ENCODE measurements at places on chromosomes 6 and 20.

DNA sequence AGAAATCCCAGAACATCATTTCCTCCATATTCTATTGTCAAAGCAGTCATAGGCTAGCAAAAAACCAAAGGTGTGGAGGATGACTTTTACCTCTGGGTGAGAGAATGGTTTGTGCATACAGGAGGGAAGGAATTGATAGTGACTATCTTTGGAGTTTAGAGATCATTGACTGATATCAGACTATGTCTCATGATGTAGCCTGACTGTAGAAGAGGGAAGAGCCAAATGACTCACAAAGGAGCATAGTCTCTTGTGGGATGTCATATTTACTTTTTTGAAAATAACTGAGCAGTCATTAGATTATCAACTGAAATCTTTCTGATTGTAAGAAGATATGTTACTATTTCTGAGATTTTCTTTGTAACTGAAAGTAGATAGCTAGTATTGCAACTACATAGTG is 158.5 kb downstream of the FLRT3 start:
- no peak for DNase-seq

DNA sequence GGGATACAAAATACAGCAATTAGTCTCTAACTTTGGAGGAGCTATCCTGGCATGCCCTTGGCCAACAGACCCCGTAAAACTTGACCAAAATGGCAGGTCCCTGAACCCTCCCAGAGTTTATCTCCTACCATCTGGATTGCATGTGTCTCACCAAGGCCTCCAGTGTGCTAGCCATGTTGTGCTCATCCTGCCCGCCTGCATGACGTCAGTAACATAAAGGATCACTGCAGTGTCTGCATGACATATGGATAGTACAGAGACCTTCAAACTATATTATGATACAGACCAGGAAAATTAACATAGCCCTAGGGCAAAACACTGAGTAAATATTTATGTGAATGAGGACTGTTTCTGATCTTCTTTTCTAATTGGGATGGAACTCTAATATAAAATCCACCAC is 25.3 kb downstream of the CPXM1 start:
- DNase-seq: no peak

- no peak for DNase-seq
Measured at GRCh38 chr20:12306107-12306506, 388.4 kb downstream of the BTBD3 start.

GRCh38 chr20:49701916-49702315 is 11.8 kb downstream of the B4GALT5 start:
- no peak for DNase-seq

DNA sequence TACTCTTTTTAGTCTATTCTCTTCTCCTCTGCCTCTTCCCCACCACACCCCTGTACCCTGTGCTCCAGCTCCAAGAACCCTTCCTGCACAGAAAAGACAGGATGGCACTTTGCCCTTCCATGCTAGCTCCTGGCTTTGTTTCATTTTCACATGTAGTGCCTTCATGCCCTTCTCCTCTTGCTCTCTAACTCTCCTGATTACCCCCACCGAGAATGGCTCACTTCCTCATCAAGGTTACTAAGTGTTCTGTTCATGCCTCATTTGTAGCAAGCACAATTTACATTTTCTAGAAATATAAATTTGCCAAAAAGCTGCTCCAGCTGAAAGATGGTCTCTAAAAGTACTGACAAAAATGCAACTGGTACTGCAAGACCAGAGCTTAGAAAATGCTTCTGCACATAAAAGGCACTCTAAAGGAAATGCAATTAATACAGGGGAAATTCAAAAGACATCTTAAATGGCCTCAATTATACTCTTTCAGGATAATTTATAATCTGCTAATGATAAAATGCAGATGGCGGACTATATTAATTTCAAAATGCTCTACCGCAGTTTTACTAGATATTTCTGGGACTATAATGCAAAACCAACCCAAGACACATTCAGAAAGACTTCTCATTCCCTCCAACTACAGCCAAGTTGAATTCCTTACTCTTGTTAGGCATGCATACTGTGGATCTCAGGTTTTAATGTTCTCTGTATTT is 570.2 kb downstream of the PRKN start:
- no peak for DNase-seq

- no peak for DNase-seq
Measured at GRCh38 chr6:56962441-56962840, 7.5 kb downstream of the BEND6 start.

- DNase-seq: no peak
Measured at GRCh38 chr6:170178561-170179477, 112.1 kb downstream of the DLL1 start.

- no peak for DNase-seq
Measured at GRCh38 chr6:146189131-146189530, 160.3 kb downstream of the GRM1 start.

DNA sequence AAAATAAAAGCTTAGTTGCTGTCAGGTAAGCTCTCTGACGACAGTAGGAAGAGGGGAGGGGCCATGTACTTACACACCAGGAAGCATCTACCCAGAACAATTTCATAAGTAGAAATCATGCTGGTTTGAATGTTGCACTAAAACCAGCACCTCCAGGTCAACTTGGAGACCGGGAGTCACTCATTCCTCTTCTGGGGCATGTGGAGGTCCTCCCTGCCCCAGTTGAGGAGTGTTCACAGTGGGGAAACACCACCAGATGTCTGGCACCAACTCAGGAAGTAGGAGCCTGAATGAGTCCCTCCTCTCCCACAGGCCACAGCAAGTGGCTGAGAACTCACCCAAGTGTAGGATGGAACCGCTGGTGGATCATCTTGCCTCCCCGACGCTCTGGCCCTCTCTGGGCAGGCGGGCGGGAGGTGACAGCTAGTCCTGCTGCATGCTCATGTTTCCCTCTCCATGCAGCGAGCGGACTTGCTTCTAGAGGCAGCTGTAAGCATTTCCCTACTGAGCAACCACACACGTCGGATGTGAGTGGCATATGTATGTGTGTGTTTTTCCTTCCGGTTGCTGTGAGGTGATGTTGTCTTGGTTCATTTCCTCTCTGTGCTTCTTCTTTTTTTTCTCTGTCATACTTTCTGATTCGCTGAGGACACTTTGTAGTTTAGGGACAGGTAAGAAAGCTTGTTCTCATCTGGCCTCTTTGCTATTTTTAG is 149.5 kb upstream of the NEDD9 start:
- DNase-seq: peak; percentile 36

GRCh38 chr20:31695849-31696804 is 26.5 kb downstream of the BCL2L1 start:
- DNase-seq: no peak

- no peak for DNase-seq
Measured at GRCh38 chr20:11544029-11544678, 373.5 kb upstream of the BTBD3 start.

DNA sequence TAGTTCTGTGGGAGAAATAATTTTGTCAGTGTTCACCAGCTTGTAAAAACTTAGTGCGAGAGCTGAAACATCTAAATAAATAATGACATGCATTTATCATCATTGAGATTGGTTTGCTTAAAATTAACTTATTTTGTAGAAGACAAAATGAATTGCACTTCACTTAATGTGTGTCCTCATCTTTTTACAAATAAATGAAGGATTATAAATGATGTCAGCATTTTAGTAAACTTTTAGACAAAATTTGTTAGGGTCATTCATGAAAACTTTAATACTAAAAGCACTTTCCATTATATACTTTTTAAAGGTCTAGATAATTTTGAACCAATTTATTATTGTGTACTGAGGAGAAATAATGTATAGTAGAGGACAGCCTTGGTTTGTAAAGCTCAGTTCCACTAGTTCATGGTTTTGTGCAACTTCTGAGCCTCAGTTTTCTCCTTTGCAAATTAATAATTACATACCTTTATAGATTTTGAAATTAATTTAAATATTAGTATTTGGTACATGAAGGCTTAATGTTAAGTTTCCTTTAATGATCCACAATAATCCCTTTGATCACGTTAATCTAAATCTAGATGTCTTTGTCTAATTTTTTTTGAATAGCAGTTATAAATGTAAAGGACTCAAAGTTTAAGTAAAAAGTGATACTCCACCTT is 9.2 kb downstream of the LOC128125822 start:
- no peak for DNase-seq

DNA sequence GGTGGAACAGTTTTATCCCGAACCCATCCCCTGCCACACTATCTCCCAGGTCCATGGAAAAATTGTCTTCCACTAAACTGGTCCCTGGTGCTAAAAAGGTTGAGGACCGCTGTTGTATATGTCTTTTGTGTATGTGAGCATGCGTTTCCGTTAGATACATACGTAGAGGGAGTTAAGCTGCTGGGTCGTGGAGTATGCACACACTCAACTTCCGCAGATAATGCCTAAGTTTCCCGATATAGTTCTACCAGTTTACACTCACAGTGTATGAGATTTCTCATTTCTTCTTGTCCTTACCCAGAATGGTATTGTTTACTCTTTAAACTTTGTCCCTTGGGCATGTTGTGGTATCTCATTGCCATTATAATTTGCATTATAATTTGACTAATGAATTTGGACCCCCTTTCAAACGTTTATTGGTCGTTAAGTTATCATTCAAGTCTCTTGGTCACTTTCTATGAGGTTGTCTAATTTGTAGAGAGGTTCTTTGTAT is 50.5 kb upstream of the SCAF8 start:
- DNase-seq: no peak

- no peak for DNase-seq
Measured at GRCh38 chr6:148225871-148226270, 116.8 kb upstream of the SASH1 start.

GRCh38 chr6:28254121-28254519 is 2.1 kb upstream of the ZKSCAN4 start:
- DNase-seq: no peak

- DNase-seq: no peak
Measured at GRCh38 chr6:111672761-111673450, 67.2 kb upstream of the TRAF3IP2 start.

GRCh38 chr6:30810813-30811339 is 66.5 kb upstream of the IER3 start:
- DNase-seq: no peak

- no peak for DNase-seq
Measured at GRCh38 chr20:38402816-38403215, 32.3 kb downstream of the SNHG17 start.

- no peak for DNase-seq
Measured at GRCh38 chr6:5045416-5045815, 39.7 kb upstream of the PPP1R3G start.

DNA sequence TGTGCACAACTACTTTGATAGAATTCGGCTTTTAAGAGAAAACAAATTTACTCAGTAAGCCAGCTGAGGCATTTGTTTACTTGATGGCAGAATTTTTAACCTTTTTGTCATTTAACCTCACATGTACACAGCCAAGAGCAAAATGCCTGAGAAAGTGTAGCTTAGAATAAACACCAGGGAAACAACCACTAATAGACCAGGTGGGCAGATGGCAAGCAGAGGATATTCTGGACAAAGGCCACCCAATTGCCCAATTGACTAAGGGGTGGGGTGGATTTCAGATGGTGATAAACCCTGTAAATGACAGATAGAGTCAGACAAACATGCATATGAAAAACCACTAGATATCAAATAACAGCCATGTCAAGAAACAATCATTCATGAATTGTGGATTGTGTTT is 190.7 kb upstream of the FBXL4 start:
- DNase-seq: no peak

GRCh38 chr6:79494841-79495240 is 42.4 kb downstream of the LCA5 start:
- DNase-seq: no peak

DNA sequence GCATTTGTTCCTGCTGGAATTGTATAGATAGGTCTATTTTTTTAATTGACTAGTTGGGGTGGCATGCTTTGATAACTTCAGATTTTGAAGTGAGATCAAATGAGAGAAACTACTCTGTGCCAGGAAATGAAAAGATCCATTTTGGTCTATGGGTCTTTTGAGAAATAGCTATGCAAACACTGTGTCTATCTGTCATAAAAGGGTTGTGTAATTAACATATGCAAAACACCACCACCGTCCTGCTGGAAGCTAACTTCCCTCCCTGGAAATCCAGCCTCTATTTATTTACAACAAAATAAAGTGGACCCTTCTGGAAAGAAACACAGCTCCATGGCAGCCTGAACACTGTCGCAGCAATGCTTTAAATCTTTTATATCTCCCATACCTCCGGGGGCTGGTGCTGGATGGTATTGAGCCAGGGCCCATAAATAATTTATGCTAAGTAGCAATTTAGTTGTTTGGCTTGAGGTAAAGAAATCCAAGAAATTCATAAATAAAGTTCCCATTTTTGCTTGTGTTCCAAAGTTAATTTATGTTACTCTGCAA is 244.2 kb upstream of the POU3F2 start:
- no peak for DNase-seq

- no peak for DNase-seq
Measured at GRCh38 chr6:122653094-122653493, 42.9 kb downstream of the PKIB start.

DNA sequence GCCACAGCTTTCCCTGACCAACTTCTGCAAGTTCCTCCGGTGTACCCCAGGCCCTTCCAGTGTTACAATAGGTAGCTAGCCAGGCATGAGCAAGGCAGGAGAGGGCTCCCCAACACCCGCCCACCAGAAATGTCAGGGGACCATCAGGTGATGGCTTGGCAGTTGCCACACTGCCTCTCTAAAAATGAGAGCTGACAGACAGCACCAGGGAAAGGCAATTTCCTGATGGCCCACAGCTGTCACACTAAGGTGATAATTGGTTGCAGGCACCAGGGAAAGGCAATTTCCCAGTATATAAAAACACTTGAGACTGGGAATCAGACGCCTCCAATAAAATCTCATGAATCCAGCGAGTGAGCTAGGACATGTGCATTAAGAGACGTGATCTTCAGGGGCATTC is 49.9 kb downstream of the PXDC1 start:
- no peak for DNase-seq

DNA sequence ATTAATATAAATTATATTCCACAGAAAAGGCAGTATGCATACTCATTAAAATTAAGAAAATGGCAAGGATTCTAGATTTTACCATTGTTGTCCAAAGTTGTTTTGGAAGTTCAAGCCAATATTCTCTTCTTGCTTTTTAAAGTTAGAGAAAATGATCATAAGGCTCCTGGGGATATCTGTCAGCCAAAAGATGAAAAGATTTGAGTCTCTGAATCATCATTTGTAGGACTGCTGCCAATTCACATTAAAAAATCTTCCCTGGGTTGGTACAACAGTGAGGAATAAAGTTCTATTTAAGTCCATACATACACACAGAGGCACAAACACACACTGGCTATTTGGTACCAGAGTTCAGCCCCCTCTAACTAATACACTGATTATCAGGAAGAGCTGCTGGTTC is 620.1 kb downstream of the COL12A1 start:
- DNase-seq: no peak

- no peak for DNase-seq
Measured at GRCh38 chr6:139378882-139379341, 4.5 kb upstream of the CITED2 start.

DNA sequence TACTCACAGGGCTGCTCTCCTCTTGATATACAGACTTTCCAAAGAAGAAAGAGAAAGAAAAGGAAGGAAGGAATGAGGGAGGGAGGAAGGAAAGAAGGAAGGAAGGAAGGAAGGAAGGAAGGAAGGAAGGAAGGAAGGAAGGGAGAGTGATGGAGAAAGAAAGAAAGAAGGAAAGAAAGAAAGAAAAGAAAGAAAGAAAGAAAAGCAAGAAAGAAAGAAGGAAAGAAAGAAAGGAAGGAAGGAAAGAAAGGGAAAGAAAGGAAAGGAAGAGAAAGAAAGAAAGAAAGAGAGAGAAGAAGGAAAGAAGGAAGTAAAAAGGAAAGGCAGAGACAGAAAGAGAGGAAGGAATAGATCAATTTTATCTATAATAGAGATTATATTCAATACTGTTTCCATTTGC is 1257.4 kb downstream of the EPHA7 start:
- no peak for DNase-seq

All from stimulated activated CD8-positive, alpha-beta memory T cell treated with anti-CD3 and anti-CD28 coated beads, Interleukin-7, amount 100 ng/mL, for 1 hour (primary cell).